ENCODE measurements at places on chromosomes 4 and X.

GRCh38 chrX:69299285-69299684 lies 134.0 kb upstream of the PJA1 start:
- no peak for DNase-seq

GRCh38 chrX:12789976-12790375 lies 1.2 kb upstream of the PRPS2 start:
- DNase-seq, result no peak

GRCh38 chr4:6333301-6334202 lies 63.9 kb downstream of the WFS1 start:
- no peak for DNase-seq

DNA sequence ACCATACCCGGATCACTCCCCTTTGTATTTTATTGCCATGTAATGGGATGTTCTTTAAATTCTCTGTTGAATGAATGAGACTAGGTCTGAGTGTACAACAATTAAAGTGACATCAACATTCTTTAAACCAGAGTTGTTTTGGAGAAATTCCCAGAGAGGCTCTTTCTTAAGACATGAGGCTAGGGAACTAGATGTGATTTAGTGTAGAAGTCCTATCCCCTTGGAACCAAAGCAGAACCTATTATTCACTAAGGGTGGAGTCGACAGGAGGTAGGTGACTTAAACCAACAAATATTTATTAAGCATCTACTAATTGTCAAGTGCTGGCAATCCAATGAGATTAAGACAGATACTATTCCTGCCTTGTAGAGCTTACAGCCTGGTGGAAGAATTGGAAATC lies 1.7 kb downstream of the EIF1AX start:
- DNase-seq, result no peak

DNA sequence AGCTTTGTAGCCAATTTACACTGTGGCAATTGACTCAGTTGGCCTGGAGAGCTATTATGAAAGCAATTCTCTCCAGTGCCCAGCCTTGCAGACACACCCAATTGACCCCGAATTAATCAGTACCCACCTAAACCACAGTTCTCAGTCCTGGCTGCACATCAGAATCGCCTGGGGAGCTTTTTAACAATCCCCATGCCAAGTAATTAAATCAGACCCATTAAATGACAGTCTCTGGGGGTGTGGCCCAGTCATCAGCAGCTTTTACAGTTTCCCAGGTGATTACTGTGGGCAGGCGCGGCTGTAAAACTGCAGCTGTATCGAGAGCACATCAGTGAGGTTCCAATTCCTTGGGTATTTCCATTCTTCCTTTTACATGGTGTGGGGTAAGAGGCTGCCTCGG lies 460.9 kb upstream of the FAT1 start:
- DNase-seq, result no peak

DNA sequence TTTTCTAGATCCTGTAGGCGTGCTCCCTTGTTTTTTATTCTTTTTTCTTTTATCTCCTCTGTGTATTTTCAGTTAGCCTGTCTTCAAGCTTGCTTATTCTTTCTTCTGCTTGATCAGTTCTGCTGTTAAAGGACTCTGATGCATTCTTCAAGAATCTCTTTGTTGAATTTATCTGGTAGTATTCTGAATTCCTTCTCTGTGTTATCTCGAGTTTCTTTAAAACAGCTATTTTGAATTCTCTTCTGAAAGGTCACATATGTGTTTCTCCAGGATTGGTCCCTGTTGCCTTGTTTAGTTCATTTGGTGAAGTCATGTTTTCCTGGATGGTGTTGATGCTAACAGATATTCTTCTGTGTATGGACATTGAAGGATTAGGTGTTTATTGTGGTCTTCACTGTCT lies 15.3 kb downstream of the RAB33B start:
- DNase-seq, result no peak

GRCh38 chrX:119194621-119195020 lies 41.5 kb upstream of the PGRMC1 start:
- no peak for DNase-seq

GRCh38 chr4:19577097-19577496 lies 674.6 kb upstream of the SLIT2 start:
- DNase-seq, result no peak

GRCh38 chrX:12989461-12989860 lies 14.6 kb downstream of the TMSB4X start:
- no peak for DNase-seq

DNA sequence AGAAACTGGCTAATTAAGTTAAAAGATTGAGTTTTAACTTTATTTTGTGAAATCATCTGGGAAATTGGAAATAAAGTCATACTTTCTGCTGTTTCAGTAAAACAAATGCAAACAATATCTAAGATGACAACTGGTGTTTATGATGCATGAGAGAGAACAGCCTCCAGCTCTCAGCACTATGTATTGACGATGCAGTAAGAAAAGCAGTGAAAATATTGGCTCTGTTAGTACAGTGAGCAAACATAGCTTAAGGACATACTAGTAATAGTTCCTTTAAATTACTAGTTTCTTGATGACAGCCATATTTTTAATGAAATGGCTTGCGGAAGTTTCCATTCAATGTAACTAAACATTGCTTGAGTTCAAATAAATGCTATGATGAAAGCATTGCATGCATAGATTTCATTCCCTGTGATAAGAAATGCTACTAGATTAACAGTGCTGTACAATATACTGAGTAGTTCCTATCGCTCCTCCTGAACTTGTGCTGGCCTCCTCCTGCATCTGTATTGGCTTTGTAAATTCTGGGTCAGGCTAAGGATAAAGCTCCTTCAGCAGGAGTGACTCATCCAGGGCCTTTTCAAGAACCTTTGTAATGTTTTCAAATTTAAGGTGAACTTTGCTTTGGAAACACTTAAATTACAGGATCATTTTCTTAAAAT lies 11.6 kb downstream of the ARHGAP24 start:
- no peak for DNase-seq

DNA sequence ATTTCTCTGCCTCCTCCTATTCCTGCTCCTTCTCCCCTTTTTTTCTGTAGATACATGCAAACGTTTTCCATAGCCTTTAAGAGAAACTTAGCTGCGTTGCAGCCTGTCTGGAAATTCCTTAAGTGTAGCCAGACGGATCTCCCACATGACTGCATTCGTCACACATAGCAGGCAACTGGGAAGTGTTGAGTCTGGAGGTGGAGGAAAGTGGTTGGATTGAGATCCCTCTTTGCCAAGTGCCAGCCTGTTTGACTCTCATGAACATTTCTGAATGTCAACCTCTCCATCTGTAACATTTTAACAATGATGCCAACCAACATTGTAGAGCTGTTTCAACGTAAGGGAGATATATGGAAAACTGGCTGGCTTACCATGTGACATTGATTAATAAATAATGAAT lies 45.1 kb upstream of the FAM9A start:
- DNase-seq, result no peak

DNA sequence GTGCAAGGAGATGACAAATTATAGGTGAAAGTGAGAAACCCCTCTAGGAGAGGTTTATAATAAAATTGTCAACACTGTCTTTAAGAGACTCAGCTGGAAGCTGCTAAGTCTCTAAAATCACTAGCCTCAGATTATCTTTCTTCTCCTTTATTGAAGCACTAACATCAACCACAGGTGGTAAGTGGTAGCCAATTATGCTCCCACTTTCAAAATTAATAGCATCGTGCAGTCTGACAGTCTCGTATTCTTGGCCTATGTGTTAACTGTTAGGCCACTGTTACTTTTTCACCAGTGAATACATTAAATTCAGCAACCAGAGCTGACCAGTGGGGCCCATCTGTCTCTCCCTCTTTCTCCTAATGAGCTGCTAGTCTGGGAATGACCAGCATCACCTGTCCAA lies 674.1 kb downstream of the RAPGEF2 start:
- DNase-seq, result no peak

- no peak for DNase-seq
These were observed 294.7 kb downstream of the NAF1 start for GRCh38 chr4:162871990-162872389.

GRCh38 chr4:112894951-112895350 lies 154.5 kb upstream of the ANK2 start:
- DNase-seq, result no peak

GRCh38 chr4:1049591-1049905 lies 38.1 kb downstream of the FGFRL1 start:
- DNase-seq, result no peak

DNA sequence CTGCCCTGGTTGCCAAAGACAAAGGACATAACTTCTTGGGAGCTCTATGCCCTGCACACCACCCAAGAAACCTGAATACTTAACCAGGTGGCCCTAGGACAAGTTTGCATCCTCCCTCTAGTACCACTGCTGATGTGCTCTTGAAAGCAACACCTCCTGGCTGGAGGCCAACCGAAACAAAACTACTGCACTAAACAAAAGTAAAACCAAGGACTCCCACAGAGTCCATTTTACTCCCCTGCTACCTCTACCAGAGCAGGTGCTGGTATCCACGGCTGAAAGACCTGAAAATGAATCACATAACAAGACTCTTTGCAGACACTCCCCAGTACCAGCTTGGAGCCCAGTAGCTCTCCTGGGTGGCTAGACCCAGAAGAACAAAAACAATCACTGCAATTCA lies 941.8 kb downstream of the RAPGEF2 start:
- no peak for DNase-seq

DNA sequence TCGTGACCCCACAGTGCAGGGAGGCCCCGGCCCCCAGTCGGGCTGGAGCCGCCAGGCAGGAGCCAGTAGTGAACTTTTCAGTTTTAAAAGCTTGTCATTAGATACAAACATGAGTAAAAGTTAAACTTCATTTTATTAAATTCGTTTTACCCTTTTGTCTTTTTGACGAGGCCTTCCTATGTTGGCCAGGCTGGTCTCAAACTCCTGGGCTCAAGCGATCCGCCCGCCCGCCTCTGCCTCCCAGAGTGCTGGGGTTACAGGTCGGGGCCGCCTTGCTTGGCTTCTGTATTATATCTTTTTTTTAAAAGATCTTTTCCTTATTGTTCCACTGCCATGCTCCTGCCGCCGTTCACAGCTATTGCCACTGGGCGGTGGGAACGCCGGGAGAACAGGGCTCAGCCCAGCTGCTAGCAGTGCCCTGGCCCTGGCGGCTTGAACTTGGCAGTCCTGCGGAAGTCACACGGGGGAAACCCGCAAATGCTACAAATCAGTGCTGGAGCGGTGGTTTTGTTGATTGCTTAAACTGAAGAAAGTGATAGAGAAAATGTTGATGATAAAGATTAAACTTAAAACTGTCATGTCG lies 968 bp upstream of the NELFA start:
- DNase-seq, result peak; percentile 63

DNA sequence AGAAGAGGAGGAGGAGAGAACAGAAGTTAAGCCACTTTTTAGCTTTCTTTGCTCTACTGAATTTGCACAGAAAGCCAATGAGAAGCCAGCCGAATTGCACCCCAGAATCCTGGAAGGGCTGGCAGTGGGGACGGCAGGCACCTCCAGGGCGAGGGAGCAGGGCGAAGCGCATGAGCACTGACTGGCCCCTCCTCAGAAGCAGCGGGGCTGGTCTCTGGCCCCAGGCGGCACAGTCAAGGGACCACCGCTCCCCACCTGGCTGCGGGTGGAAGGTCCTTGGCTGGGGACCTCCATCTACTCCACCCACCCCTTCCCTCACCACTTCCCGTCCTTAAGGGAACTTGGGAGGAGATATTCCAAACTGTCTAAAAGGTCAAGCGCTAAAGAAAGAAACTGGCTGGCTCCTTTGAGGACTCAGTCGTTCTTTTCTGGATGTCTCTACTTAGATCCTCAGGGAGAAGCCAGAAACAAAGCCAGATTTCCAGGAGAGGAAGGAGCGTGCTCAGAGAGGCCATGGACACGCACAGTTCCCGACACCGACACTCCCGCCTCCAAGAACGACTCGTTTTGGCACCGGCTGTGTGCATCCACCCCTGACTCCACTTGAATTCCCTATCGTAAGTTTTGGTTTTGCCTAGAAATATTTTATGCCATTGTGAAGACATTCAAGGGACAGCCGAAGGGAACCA lies 59.5 kb upstream of the CRMP1 start:
- no peak for DNase-seq

DNA sequence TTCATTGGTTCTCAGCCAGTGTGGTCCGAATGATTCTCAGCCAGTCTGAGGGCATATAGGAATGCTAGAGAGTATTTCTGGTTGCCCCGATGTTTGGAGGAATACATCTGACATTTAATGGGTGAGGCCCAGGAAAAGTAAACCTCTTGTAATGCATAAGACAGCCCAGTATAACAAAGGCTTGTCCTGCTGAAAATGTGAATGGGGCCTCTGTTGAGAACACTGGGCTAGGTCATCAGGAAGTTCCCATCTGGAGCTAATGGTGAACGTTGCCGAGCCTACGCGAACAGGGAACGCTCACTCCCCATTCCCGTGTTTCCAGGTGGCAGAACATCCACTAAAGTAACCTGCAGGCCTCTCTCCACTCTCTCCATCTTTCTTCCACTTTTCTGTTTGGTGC lies 132.0 kb upstream of the CLNK start:
- DNase-seq, result no peak

GRCh38 chrX:72114306-72114705 lies 17.4 kb downstream of the RTL5 start:
- no peak for DNase-seq

DNA sequence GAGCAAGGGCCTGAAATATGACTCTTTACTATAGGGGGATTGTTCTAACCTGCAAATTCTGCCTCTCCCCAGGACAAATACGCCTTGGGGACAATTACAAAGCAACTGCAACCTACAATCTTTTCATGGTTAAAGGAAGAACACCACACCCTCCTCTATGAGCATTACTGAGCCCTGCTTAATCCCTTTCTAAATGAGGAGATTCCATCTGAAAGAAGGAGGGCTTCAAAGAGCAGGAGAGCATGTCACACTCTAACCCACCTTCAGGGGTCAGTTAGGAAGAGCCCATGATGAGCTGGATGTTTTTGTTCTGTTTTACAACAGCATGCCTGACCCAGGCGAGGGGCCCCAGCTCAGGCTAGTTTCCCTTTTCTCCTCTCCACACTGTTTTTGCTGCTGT lies 134.0 kb upstream of the ANXA3 start:
- DNase-seq, result no peak

DNA sequence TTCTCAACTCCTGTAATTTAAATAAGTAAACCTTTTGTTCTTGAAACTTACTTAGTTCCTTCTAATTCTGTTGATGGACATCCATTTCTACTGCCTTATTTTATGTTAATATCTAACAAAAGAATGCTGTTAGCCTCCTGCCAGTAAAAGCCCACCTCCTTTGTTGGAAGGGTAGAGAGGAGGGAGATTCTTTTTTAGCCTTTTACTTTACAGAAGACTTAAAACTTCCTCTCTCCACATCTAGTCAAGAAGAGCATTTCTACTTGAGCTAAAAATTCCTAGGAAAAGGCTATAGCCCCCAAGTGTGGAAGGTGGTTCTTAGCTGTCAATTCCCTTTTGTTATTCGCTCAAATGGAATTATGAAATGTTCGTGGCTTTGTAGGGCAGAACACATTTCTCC lies 118.7 kb downstream of the ZIC3 start:
- no peak for DNase-seq

GRCh38 chr4:2434420-2434819 lies 15.7 kb downstream of the CFAP99 start:
- DNase-seq, result no peak
